ENCODE measurements at places on chromosomes 12 and 14.

GRCh38 chr12:79206871-79207270, 342.3 kb downstream of the SYT1 start:
- no peak for DNase-seq

GRCh38 chr12:24038211-24038997, 88.9 kb upstream of the SOX5 start:
- DNase-seq: no peak

GRCh38 chr14:101969481-101969880, 5.1 kb downstream of the DYNC1H1 start:
- DNase-seq: no peak

GRCh38 chr12:75120311-75120711, 89.3 kb downstream of the KCNC2 start:
- DNase-seq: no peak

DNA sequence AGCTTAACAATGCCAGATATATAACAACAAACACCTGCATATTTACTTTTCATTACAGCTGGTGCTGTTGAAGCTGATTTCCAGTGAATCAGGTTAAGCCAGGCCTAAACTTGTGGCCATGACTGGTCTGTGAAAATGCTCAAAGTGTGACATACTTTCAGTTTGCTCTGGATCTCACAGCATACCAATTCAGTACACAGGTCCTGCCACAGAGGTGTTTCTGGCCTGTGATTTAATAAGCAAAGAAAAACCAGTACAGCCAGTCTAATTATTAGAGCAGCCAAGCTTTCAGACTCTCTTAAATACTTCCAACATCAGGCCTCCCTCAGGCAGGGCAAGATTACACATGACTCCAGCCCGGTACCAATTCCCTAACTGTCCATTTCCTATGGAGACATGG, 27.4 kb upstream of the TMCC3 start:
- DNase-seq: no peak

DNA sequence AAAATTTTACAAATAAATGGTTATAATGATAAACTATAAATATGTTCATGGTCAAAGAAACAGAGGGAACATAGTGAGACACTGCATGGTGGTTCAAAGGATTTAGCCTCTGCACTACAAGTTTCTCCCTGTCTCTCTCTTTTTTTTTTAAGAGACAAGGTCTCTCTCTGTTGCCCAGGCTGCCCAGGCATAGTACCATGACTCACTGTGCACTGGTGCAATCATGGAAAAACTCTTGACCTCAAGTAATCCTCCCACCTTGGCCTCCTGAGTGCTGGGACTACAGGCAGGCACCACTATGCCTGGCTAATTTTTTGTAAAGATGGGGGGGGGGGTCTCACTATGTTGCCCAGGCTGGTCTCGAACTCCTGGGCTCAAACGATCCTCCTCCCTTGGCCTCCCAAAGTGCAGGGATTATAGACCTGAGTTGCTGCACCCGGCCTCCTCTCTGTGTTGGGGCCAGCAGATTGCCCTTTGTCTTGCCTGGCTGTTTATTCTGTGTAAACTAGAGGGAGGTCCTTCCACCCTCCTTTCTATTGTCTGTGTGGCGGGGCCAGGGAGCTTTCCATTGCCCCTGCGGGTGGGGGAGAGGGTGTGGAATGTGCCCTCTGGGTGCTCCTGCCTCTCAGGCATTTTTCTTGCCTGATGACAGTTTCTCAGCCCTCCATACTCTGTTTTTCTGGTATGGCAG, 22.1 kb downstream of the MTHFD1 start:
- DNase-seq: no peak

DNA sequence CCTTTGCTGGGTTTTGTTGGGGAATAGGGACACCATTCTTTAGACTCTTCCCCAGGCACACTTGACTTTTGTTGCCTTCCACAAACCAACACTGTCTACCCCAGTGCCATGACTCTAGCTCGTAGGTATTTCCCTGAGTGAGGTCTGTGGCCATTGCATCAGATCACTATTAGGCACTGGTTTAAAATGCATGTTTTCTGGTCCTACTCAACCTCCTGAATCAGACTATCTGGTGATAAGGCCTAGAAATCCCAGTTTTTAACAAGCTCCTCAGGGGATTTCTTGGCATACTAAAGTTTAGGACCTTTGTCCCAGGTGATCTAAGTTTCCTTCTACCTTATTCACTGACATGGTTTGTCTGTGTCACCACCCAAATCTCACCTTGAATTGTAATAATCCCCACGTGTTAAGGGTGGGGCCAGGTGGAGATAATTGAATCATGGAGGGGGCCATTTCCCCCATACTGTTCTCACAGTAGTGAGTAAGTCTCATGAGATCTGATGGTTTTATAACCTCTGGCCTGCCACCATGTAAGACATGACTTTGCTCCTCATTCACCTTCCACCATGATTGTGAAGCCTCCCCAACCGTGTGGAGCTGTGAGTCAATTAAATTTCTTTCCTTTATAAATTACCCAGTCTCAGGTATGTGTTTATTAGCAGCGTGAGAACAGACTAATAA, 87.8 kb upstream of the PSMC1 start:
- no peak for DNase-seq

- no peak for DNase-seq
Measured at GRCh38 chr14:59018978-59019377, 169.5 kb upstream of the DAAM1 start.

- no peak for DNase-seq
Measured at GRCh38 chr12:68612697-68613096, 2.0 kb downstream of the RAP1B start.

DNA sequence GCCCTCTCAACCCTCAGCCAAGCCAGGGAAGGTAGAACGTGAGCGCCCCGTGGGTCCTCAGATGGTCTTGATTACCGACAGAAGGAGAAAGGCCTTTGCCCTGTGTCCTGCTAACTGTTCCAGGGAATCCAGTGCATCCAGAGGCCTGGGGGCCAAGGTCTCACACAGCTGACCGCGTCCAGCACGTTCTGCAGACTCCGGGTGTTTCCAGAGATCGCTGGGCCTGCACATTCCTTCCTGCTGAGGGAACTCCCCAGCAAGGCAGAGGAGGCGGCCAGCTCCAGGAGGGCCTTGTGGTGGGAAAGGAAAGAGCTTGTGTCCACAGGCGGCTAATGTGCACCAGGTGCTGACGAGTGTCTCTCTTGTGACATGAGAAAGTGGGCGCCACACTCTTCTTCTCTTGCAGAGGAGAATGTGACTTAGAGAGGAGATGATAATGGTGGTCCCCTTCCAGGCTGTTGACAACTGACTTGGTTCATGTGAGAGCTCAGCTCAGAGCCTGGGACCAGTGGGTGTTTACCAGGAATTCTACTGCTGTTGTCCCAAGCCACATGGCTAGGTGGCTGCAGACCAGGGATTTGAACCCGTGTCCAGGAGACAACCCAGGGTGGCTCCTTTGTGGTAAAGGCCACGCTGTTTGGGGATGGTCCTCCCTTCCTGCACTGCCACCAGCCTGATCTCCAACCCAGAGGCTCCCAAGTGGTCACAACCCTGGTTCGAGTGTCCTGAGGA, 46.8 kb upstream of the DLK1 start:
- DNase-seq: no peak

DNA sequence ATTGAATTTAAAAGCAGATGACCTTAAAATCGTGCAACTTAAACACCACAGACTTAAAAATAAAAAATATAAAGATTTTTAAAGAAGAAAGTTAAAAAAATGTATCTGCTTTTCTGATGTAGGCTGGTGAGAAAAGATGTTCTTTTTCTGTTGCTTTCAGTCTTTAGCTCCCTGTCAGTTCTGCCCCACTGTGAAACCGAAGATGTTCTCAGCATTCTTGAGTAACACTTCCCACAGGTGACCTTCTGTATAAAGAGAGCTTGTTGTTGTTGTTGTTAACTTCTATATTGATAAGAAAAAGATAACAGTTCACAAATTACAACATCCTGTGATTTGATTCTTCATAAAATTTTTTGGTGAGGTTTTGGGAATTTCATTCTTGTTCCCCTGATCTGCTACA, 377.9 kb upstream of the RGS6 start:
- no peak for DNase-seq

GRCh38 chr12:91984556-91984955, 161.1 kb downstream of the BTG1 start:
- no peak for DNase-seq

DNA sequence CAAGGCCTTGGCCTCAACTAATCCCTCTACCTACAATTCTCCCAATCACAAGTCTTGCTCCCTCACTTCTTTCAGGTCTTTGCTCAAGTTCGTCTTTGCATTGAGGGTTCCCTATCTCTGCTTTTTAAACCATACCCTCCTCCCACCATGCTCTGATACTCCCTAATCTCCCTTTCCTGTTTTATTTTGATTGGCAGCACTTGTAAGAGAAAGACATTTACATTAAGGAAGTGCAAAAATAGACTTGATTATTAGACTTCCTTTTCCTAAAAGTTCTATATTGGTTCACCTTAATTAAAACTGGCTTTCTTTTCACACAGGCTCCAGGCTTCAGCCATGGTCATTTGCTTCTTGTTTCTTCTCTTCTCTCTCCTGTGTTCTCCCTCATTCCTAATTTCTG, 18.3 kb upstream of the WIF1 start:
- no peak for DNase-seq

DNA sequence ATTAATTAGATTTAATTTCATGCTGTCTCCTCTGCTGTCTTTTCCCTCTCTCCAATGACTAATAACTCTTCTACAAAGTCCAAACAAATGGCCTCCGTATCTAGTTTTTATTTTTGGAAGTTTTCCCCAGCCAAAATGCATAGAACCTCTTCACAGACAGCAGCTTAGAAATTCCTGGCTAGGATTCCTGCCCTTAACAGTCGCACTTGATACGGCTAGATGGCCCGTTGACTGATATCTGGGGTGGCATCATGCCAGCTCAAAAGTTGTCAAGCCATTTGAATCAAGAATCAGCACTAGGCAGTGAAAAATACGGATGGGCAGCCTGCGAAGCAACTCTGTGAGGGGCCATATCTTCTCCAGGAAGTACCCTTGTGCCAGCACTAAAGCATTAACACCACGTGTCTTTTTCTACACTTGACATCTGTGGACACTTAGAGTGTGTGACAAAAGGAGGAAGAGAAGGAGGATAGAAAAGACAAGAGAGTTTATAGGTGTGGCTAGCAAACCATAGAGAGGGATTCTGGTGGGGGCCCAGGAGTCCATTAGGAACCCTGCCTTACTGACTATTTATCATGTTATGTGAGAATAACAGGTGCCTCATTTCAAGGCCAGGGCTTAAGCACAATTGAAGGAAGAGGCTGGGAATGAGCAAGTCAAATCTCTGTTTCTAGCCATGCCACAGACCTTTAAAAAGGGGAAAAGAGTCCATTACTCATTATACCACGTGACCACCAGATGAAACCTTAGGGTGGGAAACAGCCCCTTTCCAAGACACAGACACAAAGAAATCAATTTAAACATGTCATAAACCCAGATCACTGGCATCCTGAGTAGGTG, 39.2 kb upstream of the KRR1 start:
- DNase-seq: no peak

DNA sequence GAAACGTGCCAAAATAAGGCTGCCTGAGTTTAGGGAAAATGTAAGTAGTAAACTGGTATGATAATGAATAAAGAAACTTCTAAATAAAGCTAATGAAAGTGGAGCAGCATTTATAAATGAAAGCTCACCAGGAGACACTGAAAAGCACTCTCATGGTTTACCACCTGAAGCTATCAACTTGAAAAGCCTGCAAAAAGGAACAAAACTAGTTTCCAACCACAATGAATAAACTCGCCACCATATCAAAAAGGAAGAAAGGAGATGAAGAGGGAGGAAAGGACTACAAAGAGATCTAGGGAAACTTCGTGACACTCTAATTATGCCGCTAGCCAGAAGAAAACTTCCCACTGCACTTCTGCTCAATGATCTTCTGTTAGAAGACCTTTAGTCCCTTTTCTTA, 66.7 kb downstream of the MED13L start:
- no peak for DNase-seq

DNA sequence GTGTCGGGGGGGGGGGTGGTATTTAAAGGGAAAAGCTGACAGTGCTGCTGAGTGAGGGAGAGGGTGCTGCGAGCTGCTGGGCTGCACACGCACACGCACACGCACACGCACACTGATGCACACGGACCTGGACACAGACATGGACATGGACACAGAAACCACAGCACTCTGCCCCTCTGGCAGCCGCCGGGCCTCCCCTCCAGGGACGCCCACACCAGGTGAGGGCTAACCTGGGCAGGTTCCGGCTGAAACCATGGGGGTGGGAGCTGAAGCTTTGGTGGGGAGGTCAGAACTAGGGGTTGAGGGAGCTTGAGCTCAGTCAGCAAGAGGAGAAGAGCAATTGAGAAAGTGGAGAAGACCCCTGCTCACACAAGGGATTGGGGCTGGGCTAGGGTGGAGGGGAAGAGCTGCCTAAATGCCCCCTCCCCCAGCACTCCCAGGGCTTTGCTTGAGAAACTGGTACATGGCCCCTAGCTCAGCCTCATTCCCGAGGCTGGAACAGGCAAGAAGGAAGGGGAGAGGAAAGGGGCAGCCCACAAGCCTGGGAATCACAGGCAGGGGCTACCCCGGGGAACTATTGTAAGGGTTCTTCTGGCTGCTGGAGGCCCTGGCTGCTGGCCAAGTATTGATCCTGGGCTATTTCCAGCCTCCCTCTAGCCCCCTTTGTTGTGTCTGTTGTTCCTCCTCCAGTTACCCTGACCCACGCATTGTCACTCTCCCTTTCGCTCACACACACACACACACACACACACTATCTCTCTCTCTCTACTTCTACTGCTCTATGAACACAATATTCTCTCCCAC, at the start of gene REM2:
REM2 (plus strand) TSS at position 50 of the 804 bp plus-strand sequence; CDS start at position 116, 66 bp downstream.
- DNase-seq: no peak

DNA sequence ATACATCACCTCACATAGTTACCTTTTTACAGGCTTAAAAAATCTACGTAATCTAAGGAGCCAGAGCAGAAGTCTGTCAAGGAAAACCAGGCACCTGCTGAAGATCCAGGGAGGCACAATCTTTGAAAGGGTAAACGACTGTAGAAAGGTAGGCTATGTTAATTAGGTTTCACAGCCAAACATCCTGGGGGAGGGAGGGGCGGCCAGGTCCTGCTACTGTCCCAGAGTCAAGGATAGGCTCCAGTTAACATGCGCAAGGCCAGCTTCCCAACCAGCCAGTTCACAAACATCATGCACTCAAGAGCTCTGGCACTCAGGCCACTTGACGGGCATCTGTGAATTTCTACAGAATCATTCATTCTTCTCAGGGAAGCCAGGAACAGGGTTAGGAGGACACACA, 22.9 kb downstream of the NIN start:
- no peak for DNase-seq

GRCh38 chr14:92633724-92634123, 114.7 kb downstream of the LGMN start:
- DNase-seq: no peak

- DNase-seq: no peak
Measured at GRCh38 chr12:55470088-55470829, at the start of gene OR6C70. Gene OR6C70 (minus strand): TSS chr12:55470138. CDS start chr12:55470138, 0 bp downstream.

GRCh38 chr14:92033433-92033832, 6.4 kb downstream of the TRIP11 start:
- DNase-seq: no peak

DNA sequence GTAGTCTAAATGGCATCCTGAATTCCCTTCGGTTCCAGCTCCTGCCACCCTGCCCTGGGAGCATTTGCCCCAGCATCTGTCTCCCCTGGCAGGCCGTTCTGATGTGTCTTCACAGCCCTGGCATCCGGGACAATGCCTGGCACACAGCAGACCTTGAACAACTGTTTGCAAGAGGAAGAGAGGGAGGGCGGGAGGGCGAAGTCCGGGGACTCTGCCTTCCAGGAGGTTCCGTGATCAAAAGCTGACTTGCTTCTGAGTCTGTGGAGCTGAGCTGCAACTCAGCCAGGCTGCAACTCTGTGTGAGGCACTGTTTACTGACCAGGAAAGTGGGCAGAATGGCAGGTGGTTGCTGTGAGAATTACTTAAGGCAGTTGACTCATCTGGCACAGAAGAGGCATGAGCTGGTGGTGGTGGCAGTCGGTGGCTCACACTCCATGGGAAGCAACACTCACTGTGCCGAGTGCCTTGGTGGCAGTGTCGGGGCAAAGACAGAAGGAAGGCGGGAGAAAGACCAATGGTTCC, 61.1 kb upstream of the DLK1 start:
- DNase-seq: no peak
